ENCODE measurements at places on chromosomes 11 and 22.

DNA sequence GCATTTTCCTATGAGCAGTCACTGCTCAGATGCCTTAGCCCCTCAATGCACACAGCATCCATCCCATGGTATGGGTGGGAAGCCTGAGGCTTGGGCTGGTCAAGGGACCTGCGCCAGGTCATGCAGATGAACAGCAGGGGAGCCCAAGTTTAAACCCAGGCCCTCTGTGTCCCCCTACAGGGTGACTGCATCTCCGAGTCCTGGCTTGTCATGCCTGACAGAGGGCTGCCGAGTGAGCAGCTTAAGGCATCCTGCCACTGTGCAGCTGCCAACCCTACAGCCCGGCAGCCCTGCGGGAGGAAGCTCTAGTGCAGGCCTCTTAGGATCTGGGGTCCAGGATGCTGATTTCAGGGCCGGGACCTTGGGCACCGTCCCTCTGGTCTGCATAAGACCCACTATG is 10.0 kb downstream of the IL2RB start:
- no peak for DNase-seq

- no peak for DNase-seq
Measured at GRCh38 chr11:34086554-34087283, 18.7 kb upstream of the NAT10 start.

DNA sequence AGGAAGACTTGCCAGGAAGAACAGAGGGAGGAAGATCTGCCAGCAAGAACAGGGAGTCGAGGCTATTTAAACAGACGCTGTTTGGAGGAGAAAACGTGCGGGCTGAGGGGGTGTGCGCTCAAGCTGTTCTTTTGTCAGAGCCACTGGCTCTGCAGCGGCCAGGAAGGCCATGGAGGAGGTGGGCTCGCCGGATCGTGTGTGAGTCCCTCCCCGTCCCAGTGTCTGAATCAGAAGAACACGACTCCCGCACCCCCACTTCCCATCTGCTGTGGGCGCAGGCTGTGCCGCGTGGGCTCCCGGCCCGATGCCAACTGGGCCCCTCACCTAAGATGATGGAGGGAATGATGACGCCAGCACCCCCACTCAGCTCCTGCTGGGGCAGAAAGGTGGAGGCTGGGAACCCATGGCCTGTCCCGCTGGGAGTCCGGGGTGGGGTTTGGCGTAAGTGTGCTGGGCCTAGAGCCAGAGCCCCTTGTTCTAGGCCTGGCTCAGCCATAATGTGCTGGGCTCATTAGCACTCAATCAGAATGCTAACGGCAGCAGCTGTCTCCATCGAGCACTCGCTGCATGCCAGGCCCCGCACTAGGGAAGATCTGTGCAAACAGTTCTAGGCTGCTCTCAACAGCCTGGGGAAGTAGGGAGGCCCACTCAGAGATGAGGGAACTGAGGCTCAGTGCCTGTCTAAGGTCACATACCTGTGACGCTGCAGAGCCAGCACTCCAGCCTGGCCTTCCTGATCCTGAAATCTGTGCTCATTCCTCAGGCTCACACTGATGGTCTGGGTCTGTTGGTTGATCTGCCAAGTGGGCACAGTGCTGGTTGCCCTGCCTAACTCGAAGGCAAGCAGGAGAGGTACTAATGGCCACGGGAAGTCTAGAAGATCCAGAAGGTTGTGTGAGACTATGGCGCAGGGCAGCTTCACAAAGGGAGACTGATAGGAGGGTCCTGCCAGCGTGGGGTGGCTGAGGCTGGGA is 11.5 kb downstream of the NPTXR start:
- DNase-seq, result no peak

DNA sequence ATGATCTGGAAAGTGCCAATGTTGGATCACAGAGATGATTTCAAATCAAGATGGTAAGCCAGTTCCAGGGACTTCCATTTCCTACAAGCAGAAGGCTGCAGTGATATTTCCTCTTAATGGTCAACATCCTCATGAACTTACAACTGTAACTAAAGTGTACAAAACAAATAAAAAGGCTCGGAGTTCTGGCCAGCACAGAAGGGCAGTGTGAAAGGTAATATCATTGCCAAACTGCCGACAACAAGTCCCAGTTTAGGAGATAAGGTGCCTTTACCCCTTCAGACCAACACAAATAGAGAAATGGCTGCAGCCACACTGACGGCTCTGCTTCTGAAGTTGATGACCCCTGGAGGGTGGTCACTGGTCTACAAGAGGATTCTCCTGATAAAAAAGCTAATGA is 91.1 kb downstream of the ETS1 start:
- DNase-seq, result no peak

- no peak for DNase-seq
Measured at GRCh38 chr11:117625237-117625636, 171.8 kb downstream of the DSCAML1 start.

DNA sequence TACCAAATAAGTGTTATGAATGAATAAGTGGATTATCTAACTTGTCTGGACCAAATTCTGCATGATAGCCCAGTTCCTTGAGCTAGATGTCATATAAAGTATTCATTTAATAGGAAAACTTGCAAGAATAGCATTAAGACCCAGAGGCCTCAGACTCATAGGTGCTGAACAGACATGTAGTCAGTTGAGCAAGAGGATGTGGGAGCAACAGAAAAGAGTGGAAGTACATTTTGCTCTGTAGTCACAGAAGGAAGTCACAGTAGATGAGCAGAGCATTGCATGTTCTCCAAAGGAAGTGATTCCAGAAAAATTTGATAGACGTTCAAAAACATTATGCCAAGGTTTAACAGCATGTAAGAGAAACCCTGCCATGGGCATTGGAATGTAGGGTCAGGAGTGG is 9.5 kb downstream of the HOATZ start:
- DNase-seq, result no peak

DNA sequence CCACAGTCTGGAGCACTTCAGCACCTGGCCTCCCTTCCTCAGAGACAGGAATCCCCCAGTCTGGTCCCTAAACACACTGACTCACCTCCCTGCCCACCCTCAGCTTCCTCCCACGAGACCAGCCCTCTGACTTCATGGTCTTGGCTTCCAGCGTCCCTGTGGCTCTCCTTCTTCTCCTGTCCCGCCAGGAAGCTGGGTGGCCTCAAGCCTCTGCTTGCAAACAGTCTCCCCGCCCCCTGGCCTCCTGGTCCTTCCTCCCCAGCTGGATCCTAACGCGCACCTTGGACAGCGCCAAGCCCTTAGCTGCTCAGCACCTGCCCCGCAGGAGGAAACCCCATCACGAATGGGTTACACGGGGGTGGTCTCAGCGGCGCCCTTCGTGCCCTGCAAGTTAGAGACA is 4.5 kb downstream of the NCF4 start:
- DNase-seq, result no peak

GRCh38 chr22:26986884-26987283 is 329.5 kb downstream of the MIAT start:
- DNase-seq, result no peak

DNA sequence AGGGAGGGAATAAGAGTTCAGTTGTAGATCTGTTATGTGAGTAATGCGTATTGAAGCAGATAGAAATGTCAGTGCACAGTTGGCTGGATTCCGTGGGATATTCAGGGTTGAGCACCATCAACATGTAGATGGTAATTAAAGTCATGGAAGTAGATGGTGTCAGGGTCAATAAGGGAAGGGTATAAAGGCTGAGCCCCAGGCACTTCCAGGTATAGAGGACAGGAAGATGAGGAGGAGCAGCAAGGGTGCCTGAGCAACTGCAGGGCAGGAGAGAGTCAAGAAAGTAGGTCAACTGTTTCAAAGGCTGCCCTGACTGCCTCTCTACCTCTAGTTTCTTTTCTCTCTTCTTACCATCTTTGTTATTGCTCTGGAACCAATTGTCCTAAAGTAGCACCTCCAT is 85.9 kb downstream of the MICAL2 start:
- DNase-seq, result no peak

DNA sequence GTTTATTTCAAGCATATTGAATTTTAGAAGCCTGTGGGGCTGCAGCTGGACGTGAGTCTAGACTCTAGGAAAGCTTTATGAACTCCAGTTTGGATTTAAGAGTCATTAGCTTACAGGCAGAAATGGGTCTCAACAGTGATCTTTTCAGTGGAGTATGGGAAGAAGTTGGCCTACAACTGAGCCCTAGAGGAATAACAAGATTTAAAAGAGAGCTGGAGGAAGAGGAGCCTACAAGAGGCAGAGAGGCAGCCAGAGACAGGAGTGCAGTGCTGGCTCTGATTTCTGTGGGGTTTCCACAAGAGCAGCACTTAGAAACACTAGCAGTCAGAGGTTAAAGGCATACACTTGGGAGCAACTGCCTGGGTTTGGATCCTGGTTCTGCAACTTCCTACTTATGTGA is 17.9 kb downstream of the APOL5 start:
- DNase-seq, result no peak

GRCh38 chr11:117986981-117987574 is 884 bp downstream of the IL10RA start:
- peak; percentile 22 for DNase-seq

DNA sequence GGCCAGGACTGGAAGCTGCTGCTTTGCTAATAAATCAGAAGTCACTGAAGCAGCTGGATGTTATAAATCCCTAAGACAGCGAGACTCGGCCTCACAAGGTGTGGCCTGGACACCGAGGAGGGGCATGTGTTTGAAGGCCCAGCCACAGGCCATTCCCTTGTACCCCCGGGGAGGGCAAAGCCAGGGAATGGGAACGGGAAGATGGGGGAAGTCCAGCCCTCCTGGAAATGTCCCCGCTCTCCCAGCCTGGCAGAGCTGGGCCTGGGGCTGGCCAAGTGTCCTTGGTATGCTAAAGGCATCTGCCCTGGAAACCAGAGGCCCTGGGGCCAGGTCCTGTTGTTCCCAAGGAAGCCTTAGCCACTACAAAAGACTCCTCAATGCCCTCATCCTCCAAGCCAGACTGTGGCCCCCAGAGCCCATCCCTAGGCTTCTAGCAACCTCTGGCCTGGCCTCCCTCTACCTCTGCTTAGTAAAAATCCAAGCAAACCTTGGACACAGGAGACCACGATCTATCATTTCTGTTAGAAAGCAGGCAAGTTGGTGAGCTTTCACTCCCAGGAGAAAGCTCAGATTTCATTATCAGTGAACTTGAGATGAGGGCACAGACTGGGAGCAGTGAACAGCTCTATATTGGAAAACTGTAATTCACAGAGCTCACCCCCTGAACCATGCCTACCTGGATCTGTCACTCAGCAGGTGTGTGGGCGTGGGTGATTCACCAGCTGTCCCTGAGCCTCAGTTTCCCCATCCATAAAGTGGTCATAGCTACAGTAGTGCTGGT is 11.0 kb downstream of the CHST1 start:
- no peak for DNase-seq

DNA sequence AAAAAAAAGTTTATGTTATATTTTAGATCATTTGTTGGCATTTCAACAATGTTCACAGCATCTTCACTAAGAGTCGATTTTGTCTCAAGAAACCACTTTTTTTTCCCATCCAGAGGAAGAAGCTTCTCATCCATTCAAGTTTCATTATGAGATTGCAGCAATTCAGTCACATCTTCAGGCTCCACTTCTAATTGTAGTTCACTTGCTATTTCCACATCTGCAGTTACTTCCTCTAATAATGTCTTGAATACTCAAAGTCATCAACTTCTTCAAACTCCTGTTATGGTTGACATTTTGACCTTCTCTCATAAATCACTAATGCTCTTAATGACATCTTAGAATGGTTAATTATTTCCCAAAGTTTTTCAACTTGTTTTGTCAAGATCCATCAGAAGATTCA is 61.3 kb upstream of the CHORDC1 start:
- no peak for DNase-seq

All from fibroblast of skin of right quadriceps (primary cell).